ENCODE measurements at places on chromosomes 7 and 10.

- no peak for DNase-seq
These were observed 16.4 kb downstream of the IRF5 start for GRCh38 chr7:128954150-128954549.

DNA sequence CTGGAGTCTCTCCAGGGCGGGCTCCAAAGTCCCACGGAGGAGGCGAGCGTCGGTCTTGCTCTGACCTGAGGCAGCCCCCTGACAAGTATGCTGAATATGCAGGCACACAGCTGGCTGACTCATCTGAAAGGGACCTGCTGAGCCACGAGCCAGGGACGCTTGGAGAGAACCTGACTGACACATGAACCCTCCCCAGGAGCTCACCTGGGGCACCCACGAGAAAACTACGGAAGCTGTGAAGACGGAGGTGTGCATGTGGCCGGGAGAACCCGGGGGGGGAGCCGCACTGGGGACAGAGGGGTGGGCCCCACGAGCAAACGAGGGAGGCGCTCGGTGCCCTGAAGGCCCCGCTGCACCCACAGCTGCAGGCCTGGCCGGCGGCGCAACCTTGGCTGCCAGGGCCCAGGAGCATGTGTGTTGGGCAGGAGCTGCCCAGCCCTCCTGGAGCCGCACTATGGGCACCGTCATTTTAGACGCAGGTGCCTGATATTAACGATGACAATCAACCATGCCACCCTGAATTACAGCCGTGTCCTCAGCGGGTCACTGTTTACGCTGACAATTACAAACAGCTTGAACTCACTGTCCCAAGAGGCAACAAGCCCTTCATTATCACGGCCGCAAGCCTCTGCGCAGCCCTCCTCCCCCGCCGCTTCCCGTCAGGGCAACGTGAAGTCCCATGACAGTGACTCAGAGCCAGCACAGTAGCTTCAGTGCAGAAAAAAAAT is 64.7 kb downstream of the DIP2C start:
- no peak for DNase-seq

GRCh38 chr10:67789769-67790168 is 48.2 kb downstream of the DNAJC12 start:
- DNase-seq, result no peak

DNA sequence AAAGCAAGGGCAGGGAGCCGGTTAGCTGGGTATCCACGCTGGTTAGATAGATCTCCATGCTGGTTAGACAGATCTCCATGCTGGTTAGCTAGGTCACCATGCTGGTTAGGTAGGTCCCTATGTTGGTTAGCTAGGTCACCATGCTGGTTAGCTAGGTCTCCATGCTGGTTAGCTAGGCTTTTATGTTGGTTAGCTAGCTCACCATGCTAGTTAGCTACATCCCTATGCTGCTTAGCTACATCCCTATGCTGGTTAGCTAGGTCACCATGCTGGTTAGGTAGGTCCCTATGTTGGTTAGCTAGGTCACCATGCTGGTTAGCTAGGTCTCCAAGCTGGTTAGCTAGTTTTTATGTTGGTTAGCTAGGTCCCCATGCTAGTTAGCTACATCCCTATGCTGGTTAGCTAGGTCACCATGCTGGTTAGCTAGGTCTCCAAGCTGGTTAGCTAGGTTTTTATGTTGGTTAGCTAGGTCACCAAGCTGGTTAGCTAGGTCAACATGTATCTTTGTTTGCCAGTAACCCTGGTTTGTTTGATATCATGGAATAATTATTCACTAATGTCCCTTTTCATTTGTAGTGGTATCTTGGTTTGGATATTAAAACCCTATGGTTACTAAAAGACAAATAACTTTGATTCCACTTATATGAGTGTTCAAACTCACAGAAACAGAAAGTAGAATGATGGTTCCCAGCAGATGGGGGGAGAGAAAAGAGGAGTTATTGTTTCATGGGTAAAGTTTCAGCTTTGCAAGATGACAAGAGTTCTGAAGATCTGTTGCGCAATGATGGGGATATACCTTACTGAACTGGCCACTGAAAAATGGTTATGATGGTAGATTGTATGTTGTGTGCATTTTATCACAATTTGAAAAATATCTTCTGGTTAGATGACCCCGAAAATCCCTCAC is 136.2 kb downstream of the PRPF18 start:
- DNase-seq, result no peak

DNA sequence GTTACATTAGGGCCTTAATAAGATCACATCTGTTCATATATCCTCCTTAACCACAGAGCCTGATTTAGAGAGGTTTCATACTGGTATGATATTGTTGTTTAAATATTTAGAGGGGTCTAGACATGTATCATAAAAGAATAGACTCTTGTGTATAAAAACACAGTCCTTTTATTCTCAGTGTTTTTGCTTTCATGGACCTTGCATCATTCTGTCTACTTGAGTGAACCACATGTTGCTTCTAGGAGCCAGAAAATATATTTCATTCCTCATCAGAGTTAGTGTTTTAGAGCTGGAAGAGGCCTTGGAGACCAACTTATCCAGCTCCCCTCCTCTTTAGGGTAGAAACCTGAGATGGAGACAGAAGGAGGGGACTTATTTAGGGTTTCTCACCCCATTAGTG is 312.8 kb downstream of the LRMDA start:
- no peak for DNase-seq

DNA sequence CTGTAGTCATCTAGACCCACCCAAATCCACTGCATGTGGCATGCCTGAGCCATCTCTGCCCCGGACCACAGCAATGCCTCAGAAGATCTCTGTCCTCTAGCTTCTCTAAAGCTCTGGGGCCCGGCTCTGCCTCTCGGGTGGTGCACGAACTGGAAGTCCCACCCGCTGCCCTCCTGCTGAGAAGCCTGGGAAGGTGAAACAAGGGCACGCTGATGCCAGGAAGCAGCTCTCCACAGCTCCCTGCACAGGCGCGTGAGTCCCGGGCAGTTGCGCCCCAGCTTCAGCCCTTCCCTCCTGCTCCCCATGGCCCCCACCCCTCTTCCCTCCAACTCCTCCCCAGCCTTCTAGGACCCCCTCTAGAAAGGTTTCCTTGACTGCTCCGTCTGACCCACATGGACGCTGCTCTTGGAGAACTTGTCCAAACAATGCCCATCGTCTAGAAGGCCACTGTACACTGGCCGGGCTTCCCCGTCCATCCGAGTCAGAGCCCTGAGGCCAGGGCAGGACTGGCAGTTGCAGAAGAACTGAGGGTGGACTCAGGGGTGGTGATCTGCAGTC is 12.8 kb downstream of the KCNH2 start:
- no peak for DNase-seq

- DNase-seq, result no peak
These were observed 7.3 kb downstream of the LRRC27 start for GRCh38 chr10:132339276-132339675.

GRCh38 chr7:73567140-73567539 is 9.7 kb upstream of the BCL7B start:
- DNase-seq, result no peak

GRCh38 chr7:90119178-90119971 is 34.9 kb upstream of the STEAP1 start:
- DNase-seq, result no peak

DNA sequence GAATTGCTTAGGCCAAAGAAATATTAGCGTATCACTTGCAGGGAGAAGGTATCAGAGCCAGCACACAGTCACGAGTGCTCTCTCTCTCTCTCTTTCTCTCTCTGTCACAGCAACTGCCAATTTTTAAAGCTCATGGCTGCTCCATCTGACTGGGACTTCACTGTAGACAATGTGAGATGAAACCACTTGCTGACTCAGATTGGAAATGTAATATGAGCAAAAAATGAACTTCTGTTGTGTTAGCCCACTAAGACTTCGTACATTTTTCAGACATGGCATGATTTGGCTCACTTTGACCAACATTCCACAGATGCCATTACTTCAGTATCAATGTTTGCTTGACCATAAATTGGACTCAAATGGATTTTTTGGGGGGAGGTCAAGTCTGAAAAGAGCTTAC is 68.1 kb downstream of the DGKB start:
- no peak for DNase-seq

- no peak for DNase-seq
These were observed 557.9 kb downstream of the KCNMA1 start for GRCh38 chr10:77079592-77080300.

- no peak for DNase-seq
These were observed 17.6 kb upstream of the LAMB1 start for GRCh38 chr7:108020585-108020984.

- DNase-seq, result no peak
These were observed 20.9 kb upstream of the GOLGA7B start for GRCh38 chr10:97828721-97829120.

DNA sequence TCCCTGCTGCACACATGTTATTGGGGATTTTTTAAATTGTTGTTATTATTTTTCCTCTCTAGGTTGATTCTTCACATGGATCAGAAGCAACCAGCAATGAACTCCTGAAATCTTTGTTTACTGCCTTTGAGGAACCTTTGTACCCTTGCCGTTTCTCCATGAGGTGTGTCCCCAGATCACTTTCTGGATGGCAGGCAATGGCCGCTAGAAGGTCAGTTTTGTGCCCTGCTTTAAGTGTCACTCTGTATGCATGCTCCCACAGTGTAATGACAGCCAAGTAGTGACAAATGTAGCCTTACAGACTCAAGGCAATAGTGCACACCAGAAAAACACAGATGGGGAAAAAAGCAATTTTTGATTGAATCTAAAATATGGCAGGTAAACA is 47.7 kb upstream of the NRP1 start:
- DNase-seq, result no peak

DNA sequence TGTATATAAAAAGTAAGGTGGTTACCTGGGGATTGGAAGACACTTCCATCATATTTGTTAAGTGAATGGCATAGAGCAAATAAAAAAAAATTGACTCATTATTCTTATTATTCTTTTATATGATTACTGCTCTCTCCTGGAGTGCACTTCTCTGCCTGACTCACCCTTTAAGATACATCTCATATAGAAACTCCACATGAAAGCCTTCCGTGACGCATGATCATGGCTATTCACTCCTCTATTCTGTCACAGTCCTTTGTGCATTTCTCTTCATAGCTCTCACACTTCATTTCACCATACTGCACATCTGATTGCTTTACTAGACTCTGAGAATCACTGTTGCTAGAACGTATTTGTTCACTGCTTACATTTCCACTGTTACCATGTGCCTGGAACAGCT is 597.3 kb downstream of the CNTNAP2 start:
- no peak for DNase-seq

DNA sequence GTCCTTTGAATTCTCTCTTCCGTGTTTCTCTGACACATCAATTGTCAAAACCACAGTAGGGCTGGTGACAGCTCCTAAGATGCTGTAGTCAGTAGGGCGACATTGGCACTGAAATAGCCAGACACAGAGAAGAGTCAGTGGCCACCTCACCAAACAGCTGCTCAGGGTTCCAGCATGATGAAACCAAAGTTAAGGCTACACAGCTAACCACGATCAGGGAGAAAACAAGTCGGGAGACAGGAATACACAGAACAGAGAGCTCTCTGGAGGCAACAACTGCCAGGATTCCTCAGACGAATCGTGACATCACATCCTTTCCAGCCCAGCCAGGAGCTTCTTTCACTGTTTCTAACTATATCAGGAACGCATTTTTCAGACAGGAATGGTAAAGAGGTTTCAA is 922.2 kb downstream of the SORCS1 start:
- DNase-seq, result no peak

- no peak for DNase-seq
These were observed 8.9 kb upstream of the DYNC2I1 start for GRCh38 chr7:158847451-158847866.

GRCh38 chr7:134662871-134663205 is 16.2 kb downstream of the BPGM start:
- no peak for DNase-seq

DNA sequence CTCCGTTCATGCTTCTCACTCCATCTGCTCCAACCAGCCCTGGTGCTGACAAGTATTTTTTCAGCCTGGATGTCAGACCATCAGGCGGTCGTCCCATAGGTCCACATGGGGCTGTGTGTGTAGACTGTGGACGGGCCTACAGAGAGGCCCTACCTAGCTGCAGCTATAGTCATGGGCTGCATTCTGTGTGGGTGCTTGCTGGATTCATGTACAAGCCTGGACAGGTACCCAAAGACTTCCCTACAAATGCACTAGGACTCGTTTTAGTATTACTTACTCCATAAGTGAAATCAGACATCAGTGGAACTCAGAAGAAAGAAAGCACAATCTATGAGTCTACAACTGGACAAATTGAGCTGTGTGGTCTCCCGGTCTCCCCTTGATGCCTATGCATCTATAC is 146.8 kb downstream of the PKD1L1 start:
- no peak for DNase-seq

DNA sequence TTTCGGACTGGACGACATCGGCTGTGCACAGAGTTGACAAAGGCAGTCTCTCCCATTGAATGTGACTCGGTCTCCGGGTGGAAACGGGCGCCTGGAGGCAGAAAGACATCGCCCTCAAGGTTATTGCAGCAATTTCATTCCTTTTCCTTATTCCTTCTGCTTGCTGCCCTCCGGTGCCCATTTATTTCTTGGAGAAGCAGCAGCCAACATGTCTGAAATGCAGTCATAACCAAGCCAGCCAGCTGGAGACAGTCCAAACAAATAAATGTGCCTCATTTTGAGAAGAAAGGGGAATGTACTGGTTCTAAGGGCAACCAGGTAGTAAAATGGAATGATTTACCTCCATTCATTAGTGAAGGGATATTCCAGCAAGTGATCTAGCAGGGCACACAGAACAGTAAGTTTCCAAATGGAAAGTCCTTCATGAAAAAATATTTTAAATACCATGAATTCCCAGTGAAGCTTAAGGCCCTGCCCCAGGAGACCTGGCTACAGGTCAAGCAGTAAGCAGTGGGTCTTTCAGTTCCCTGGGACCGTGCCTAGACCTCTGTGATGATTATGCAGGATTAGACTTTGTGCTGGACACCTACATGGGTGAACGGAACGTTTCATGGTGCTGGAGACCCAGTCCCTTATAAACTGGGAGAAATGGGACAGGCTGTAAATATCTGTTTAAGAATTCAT is 86.6 kb downstream of the ABLIM1 start:
- DNase-seq, result no peak

GRCh38 chr7:1533547-1534329 is 3.2 kb downstream of the MAFK start:
- no peak for DNase-seq

- DNase-seq, result no peak
These were observed 485.6 kb downstream of the INHBA start for GRCh38 chr7:41217306-41217705.

DNA sequence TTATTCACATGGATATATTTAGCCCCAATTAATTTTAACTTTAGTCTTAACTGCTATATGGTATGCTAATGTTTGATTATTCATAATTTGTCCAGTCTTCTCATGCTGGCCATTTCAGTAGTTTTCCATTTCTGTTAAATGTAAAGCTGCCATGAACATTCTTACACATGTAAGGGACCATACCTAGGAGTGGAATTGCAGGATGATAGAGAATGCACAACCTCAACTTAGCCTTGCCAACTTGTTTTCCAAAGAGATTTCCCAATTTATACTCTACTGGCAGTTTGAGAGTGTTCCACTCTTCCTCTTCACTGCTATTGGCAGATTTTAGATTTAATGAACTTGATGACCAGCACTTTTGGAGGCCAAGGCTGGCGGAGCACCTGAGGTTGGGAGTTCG is 68.2 kb downstream of the FANK1 start:
- no peak for DNase-seq

- no peak for DNase-seq
These were observed 86.0 kb upstream of the ZMIZ1 start for GRCh38 chr10:78982726-78983125.
